ENCODE measurements at places on chromosomes 13 and 19.

GRCh38 chr19:12786141-12786870 lies 5.0 kb upstream of the JUNB start:
- DNase-seq, result no peak

GRCh38 chr13:85655040-85655439 lies 144.2 kb downstream of the SLITRK6 start:
- no peak for DNase-seq

DNA sequence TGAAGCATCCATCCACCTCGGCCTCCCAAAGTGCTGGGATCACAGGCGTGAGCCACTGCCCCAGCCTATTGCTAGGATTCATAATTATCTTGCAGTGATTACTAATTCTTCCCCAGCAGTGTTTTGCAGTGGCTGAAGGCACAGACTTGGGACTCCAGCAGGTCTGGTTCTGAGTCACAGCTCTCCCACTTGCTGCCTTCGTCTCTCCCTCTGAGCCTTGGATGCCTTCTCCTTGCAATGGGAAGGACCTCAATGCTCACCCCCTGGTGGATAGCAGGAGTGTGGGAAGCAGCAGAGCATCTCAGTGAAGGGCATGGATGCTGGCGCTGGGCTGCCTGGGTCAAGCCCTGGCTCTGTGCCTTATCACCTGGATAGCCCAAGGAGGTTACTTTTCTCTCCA lies 37.6 kb upstream of the SHKBP1 start:
- DNase-seq, result no peak

- no peak for DNase-seq
These were observed 284.9 kb downstream of the KLF12 start for GRCh38 chr13:73849292-73849691.

DNA sequence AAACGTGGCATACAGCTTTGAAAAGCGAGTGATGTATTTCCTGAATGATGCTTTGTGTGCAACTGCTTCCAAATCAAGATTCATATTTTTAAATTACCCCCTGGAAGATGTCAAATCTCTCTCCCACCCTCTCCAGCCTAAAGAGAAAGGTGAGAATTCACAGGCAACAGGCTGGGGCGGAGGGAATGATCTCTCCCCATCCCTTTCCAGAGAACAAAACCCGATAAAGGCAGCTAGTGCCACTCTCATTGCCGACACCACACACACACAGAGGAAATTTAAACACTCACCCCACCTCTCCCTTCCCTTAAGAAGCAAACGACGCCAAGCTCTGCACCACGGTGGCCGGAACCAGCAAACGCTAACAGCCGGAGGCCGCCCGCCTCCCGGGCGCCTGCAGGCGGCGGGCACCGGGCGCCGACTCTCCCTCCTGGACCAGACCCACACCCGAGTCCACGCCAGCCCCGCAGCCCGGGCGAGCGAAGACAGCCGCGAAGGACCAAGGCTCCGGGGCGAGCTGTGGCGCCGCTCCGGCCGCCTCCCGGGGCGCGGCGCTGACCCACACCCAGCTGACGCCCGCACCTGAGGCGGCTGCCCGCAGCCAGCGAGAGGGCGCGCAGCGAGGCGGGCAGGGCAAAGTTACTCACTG lies 477 bp downstream of the LNX2 start:
- DNase-seq, result peak; percentile 43

GRCh38 chr19:40249201-40249600 lies 22.7 kb upstream of the CCNP start:
- no peak for DNase-seq

DNA sequence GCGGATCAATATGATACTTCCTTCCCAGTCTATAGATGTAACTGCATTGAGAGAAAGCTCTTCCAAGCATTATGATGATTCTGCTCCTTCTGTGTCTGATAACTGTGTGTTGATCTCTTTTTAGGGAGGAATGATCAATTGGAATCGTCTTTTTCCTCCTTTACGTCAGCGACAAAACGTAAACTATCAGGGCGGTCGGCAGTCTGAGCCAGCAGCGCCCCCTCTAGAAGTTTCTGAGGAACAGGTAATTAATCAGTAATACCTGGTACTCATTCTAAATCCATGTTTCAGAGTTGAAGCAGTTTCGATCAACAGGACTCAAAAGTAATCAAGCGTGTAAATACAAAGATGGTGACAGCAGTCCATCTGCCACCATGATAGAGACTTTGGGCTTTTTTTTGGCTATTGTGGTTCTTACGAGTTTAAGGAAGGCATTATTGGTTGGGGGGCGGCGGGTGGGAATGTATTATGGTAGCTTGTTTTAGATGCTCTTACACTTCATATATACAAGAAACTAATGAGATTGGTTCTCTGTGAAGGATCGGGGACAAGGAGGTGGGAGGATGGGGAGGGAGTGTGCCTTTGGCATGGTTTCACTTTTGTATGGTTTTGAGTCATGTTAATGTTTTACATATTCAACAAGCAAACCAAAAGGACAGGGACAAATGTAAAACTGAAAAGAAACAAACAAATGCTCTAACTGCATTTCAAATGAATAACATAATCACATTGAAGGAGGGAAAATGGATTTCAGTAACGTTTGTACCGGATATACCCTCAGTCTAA lies 60.7 kb upstream of the GPR183 start:
- no peak for DNase-seq

- DNase-seq, result no peak
These were observed 25.3 kb downstream of the TM9SF2 start for GRCh38 chr13:99526549-99526948.

GRCh38 chr13:30882026-30882850 lies 23.8 kb upstream of the MEDAG start:
- no peak for DNase-seq

GRCh38 chr19:41136636-41137455 lies 22.6 kb downstream of the CYP2F1 start:
- no peak for DNase-seq

GRCh38 chr19:30309176-30309575 lies 63.0 kb upstream of the ZNF536 start:
- DNase-seq, result no peak

DNA sequence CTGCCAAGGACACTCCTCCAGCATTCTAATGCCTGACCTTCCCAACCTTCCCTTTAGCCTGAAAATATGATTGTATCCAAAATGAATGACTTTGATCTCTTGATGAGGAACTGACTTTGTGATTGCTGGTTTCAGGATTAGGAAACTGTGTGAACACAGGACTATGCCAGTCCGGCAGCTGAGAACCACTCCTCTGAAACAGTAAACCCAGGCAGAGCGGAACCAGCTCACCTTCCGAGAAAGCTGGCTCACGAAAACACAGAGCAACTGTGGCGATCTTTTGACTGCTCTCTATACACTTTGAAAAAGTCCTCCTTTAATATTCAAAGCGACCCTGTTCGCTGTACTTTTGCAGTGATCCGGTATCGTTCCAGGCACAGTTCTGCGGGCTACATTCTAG lies 258.8 kb upstream of the IRS2 start:
- no peak for DNase-seq

- no peak for DNase-seq
These were observed 2.0 kb upstream of the ZNF461 start for GRCh38 chr19:36668646-36669045.

- no peak for DNase-seq
These were observed 77.3 kb upstream of the KL start for GRCh38 chr13:32938907-32939306.

GRCh38 chr19:38922482-38922881 lies 8.1 kb downstream of the SARS2 start:
- DNase-seq, result no peak

GRCh38 chr19:28948026-28948425 lies 264.9 kb downstream of the UQCRFS1 start:
- no peak for DNase-seq

DNA sequence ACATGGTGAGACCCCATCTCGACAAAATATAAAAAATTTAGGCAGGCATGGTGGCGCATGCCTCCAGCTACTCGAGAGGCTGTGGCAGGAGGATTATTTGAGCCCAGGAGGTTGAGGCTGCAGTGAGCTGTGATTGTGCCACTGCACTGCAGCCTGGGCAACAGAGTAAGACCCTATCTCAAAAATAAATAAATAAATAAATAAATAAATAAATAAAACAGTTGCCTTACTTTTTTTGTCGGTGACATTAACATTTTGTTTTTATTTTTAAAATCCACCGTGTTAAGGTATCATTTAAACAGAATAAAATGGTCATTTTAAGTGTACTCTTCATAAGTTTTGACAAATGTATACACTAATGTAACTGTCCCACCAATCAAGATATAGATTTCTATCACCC lies 57.0 kb downstream of the RASL11A start:
- DNase-seq, result no peak

GRCh38 chr13:111484959-111485358 lies 164.5 kb downstream of the TEX29 start:
- DNase-seq, result no peak

GRCh38 chr19:47142779-47143178 lies 12.1 kb downstream of the SAE1 start:
- no peak for DNase-seq

DNA sequence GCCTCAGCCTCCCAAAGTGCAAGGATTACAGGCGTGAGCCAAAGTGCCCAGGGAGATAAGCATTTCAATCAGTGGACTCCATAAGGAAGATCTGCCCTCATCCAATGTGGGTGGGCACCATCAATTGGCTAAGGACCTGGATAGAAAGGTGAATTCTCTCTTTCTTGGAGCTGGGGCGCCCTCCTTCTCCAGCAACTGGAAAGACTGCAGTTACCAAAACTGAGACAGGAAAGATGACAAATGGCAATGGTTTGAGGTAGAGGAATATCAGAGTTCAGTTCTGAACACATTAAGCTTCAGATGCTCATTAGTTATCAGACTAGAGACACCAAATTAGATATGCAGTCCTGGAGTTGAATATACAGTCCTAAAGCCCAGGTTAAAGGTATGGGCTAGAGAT lies 10.5 kb upstream of the ELF1 start:
- peak; percentile 24 for DNase-seq

DNA sequence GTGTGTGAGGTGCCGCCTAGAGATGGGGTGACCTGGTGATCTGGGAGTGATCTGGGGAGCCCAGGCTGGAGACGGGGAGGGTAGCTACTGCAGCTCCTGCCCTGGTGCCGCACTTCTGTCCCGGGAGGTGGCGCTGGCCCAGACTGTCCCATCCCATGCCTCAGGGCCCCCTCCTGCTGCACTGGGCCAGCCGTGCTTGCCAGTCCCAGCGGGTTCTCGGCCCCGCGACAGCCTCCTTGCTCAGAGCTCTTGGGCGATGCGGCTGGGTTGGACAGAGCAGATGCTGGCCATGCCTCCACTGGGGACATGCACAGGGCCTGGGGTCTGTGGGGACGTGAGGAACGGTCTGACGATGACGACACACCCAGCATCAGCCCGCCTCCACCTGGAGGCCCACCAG lies 2.5 kb downstream of the RAX2 start:
- no peak for DNase-seq

GRCh38 chr13:49265822-49266221 lies 18.1 kb downstream of the CDADC1 start:
- DNase-seq, result no peak

- no peak for DNase-seq
These were observed 688 bp downstream of the ZNF225 start for GRCh38 chr19:44113784-44114390.

GRCh38 chr13:99320693-99321481 lies 13.7 kb upstream of the GPR183 start:
- no peak for DNase-seq

- no peak for DNase-seq
These were observed 62.1 kb downstream of the DGKH start for GRCh38 chr13:42110410-42111155.

DNA sequence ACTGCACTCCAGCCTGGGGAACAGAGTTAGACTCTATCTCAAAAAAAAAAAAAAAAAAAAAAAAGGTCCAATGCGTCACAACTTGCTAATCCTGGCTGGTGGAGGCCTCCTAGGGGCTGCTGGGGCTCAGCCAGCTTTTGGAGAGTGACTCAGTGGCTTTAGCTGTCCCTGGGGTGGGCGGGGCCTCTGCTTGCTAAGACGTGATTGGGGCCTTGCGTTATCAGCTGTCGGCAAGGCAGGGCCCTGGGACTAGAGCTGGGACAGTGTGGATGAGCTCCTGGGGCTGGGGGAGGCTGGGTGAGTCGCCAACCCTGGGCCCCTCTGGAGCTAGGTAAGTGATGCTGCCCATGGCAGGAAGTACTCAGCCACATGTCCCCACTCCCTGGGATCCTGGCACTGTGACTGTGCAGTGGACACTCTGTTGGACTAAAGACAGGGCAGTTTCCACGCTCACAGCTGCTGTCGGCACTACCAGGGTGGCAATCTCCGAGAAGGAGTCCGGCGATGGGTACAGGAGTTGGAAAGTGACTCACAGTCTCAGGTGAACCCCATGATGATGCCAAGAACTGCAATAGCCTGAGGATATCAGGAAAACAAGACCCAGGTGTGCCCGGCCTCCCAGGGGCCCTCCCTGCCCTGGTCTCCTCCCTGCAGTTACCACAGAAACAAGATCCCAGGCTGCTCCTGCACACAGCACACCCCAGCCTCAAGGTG lies 32.2 kb downstream of the F2RL3 start:
- no peak for DNase-seq

GRCh38 chr19:8396563-8397203 lies 6.5 kb downstream of the RAB11B start:
- peak; percentile 67 for DNase-seq

GRCh38 chr13:33191425-33192210 lies 93.9 kb downstream of the STARD13 start:
- no peak for DNase-seq

GRCh38 chr13:46318986-46319385 lies 68.1 kb downstream of the RUBCNL start:
- no peak for DNase-seq

GRCh38 chr13:26440111-26440510 lies 117.4 kb upstream of the WASF3 start:
- DNase-seq, result no peak

DNA sequence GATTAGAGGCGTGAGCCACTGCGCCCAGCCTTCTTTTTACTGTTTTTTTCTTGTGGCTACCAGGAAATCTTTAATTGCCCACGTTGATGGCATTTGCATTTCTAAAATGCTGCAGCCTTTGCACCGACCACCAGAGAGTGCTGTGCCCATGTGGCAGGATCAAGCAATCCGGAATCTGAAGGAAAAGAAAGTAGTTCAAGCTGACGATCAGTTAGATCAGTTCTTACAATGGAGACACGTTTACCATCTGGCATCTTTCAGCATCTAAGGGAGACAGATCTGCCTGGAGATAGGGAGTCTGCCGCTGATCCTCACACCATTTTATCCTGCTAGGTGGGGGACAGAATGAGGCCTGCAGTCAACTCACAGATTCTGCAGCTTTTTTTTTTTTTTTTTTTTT lies 19.9 kb downstream of the TINCR start:
- DNase-seq, result no peak
